CD4-positive, alpha-beta memory T cell (primary cell): ENCODE measurements at places on chromosomes 16 and 17. TPM values are rescaled to one million over a fixed set of nuclear protein-coding genes. Genes with fewer than 3 reads are reported as not detected.

DNA sequence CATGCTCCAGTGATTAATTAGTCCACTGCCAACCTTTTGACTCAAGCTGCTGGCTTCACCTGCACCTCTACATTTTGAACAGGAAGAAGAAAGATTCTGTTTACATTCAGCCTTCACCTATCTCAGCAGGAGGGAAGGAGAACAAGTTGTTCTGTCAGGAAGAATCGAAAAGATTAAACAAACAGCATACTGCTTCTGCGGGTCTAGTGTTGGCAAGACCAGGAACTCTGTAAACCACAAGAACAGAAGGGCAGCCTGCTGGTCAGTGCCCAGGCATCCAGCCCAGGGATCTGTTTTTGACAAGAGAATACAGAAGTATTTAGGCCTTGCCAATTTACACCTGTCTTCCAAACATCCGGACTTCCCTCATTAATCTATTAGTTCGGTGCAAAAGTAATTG is 189.7 kb downstream of the CHD9NB start:
- no peak overlapping the region for H3K27ac ChIP-seq
- no peaks in the 10 kb centered on the region for H3K27me3 ChIP-seq
- DNase-seq: no peak
- no peaks in the 10 kb centered on the region for H3K36me3 ChIP-seq
- H3K4me1 ChIP-seq: no peaks in the 10 kb centered on the region

GRCh38 chr17:34412965-34413441 is 50.0 kb upstream of the CCL1 start:
- no peak overlapping the region for H3K27ac ChIP-seq
- no peak overlapping the region for H3K4me3 ChIP-seq
- no peaks in the 10 kb centered on the region for H3K36me3 ChIP-seq
- no peaks in the 10 kb centered on the region for H3K4me1 ChIP-seq
- no peaks in the 10 kb centered on the region for H3K27me3 ChIP-seq

GRCh38 chr17:4049546-4049945 is 85.3 kb upstream of the ATP2A3 start:
- H3K27me3 ChIP-seq: no peaks in the 10 kb centered on the region
- H3K4me1 ChIP-seq: peaks cover 24% of the 10 kb centered on the region
- peaks cover 70% of the 10 kb centered on the region for H3K36me3 ChIP-seq

- H3K27ac ChIP-seq: no peak overlapping the region
- no peaks in the 10 kb centered on the region for H3K27me3 ChIP-seq
- peak overlapping the region; percentile 12 for H3K4me3 ChIP-seq
These were observed 275.3 kb downstream of the PARN start for GRCh38 chr16:14354561-14355351.

DNA sequence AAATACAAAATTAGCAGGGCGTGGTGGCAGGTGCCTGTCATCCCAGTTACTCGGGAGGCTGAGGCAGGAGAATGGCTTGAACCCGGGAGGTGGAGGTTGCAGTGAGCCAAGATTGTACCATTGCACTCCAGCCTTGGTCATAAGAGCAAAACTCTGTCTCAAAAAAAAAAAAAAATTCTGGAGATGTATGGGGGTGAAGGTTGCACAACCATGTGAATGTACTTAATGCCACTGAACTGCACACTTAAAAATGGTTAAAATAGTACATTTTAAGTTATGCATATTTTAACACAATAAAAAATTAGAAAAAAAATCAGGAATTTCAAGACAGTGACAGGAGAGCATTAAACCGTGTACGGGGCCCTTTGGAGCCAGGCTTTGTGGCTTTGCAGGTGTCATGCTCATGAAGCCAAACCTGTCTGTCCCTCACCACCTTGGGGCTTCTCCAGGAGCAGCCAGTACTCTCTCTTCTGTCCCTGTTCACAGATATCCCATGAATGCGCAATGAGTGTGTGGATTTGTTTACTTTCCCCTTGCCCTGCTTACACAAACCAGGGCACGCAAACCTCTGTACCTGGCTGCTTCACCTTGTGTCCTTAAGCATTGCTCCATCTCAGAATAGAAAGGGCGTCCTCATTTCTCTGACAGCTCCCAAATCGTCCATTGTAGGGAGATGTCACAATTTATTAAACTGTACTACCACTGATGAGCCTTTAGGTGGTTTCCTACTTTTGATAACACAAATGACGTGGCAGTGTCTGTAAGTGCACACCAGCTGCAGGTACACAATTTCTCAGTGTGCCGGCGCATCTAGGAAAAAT is 58.2 kb upstream of the CBX4 start:
- no peaks in the 10 kb centered on the region for H3K4me1 ChIP-seq
- no peak overlapping the region for H3K27ac ChIP-seq
- no peak for DNase-seq
- H3K4me3 ChIP-seq: no peak overlapping the region
- no peaks in the 10 kb centered on the region for H3K27me3 ChIP-seq
- H3K36me3 ChIP-seq: no peaks in the 10 kb centered on the region

CCL4 gene
- total RNA-seq: 1.1 TPM

SLC35G6 gene
- not detected for total RNA-seq
